ENCODE measurements at places on chromosomes 6 and 20. TPM values are rescaled to one million over a fixed set of nuclear protein-coding genes. Genes with fewer than 3 reads are reported as not detected.

CHRNA4 gene
- not detected for total RNA-seq

TMEM14A gene
- total RNA-seq, result 8.7 TPM

DNA sequence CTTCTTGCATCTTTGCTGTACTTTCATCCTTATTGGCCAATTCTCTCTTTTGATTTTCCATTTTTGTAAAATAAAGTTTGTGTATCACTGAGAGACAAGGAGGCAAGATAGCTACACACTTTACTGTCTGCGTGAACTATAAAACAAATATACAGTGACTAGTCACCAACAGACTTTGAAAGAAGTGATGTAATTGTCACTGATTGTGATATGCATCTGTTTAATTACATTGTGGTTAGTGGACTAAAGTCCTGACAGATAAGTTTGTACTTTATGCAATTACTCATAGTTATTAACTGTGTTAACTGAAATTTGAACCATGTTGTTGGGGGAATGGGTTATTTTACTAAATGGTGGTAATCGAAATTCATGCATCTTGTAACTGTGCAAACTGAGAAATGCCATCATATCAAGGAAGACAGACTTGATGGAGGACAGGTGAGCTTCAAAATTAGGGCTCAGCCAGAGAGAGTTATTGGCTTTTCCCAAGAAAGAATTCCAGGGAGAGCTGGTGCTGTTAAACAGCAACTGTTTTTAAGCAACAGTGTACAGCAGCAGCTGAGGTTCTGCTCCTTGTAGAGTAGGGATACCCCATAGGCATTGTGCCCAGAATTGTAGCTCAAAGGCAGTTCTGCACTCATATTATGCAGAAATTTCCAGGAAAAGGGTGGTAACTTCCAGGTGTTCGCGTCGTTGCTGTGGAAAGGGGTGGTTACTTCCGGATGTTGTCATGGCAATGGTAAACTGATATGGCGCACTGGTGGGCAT lies 62.9 kb downstream of the EFHC1 start:
- DNase-seq, result no peak

- DNase-seq, result no peak
Observed at GRCh38 chr6:168136001-168136400, 57.0 kb upstream of the FRMD1 start.

DNA sequence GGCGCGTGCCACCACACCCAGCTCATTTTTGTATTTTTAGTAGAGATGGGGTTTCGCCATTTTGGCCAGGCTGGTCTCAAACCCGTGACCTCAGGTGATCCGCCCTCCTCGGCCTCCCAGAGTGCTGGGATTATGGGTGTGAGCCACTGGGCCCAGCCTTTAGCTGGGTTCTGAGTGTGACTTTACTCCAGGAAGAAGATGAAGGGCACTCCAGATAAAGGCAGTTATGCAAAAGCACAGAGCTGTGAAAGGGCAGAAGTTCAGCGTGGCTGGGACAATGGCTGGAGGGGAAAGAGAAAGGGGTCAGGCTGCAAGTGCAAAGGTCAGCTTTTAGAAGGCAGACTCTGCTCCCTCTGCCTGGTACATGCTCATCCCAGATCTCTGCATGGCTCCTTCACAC lies 39.7 kb downstream of the MAP3K5 start:
- DNase-seq, result no peak

DNA sequence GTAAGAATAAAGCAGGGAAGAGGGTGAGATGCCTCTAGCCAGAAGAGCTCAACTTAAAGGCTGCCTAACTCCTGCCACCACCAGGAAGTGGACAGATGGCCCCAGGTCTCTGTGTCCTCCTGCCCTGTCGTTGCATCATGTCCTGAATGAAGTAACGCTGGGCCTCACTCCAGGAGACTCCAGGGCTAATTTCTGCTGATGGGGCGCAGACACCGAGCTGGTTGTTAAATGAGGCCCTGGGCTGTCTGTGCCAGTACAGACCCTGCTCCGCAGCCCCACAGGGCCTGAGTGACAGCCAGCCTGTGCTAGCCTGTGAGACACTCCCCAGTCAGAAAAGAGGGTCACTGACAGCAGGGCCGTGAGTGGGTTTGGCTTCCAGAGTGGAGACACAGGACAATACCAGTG lies 6.5 kb downstream of the IP6K3 start:
- DNase-seq, result no peak

- no peak for DNase-seq
Observed at GRCh38 chr20:5606350-5606749, 143.9 kb upstream of the SHLD1 start.

- DNase-seq, result no peak
Observed at GRCh38 chr20:62920039-62920645, 6.2 kb downstream of the DIDO1 start.

DNA sequence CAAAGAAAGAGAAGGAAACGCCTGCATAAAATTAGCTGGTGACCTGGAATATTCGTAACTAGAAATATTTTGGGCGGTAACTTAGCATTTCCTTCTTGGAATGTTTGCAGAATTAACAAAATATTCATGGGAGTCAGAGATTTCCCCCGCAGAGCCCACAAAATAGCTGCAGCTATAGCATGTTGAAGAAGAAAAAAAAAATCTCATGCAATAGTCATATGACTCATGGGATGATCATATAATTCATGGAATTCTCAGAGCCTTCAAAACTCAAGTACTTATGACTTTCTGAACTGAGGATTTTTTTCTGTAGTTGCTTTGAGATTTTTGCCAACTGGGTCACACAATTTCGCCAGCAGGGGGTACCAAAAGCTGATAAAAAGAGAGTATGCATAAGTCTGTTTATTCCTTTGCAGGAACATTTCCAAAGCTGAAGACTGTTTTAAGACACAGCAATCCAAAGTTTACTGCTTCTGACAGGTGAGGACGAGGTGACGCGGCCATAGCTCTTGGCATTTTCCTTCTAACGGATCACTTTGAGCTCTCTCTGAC lies 586.0 kb upstream of the CHD6 start:
- no peak for DNase-seq

- no peak for DNase-seq
Observed at GRCh38 chr6:37435373-37435772, 2.4 kb downstream of the CMTR1 start.

GRCh38 chr6:43941174-43941573 lies 171.2 kb downstream of the VEGFA start:
- DNase-seq, result no peak

DNA sequence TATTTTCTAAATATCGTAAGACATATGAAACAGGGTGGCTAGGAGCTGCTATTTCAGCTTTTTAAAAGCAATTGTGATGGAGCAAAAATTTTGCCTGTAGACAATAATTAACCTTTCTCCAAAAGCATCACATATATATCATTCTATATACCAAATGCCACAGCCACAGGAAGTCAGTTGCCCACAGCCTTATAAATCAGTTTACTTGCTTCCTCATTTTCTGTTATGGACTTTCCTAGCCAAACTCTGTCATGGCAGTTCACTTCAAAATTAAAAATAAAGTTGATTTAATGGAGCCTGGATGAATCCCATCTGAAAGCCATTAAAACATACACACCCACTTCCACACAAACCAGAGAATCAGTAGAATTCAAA lies 93.4 kb upstream of the NHSL1 start:
- no peak for DNase-seq

SIRPD gene
- not detected for total RNA-seq

DNA sequence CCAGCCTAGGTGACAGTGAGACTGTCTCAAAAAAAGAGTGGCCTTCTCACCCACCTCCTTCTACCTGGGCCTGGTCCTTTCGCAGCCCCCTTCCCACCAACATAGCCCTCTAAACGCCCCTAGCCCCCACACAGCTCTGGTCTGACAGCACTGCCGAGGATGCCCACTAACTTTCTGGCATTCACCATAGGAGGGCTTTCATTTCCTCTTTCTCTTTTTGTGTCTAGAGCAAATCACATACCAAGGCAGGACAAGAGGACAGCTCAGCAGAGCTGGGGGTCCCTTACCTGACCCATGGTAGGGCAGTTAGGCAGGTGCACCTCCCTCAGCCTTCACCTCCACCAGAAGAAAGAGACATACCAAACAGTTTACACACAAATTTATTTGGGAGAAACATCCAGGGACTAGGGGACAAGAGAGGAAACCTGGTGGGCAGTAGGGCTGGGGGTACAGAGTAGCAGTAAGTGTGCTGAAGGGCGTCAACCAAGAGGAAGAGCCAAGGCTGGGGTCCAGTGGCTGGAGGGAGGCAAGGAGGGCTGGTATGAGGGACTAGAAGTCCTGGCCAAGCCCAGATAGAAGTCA lies 4.5 kb downstream of the LY6G5C start:
- no peak for DNase-seq

GRCh38 chr6:40688214-40688761 lies 101.1 kb upstream of the LRFN2 start:
- DNase-seq, result no peak

APOBEC2 gene
- total RNA-seq, result not detected

DNA sequence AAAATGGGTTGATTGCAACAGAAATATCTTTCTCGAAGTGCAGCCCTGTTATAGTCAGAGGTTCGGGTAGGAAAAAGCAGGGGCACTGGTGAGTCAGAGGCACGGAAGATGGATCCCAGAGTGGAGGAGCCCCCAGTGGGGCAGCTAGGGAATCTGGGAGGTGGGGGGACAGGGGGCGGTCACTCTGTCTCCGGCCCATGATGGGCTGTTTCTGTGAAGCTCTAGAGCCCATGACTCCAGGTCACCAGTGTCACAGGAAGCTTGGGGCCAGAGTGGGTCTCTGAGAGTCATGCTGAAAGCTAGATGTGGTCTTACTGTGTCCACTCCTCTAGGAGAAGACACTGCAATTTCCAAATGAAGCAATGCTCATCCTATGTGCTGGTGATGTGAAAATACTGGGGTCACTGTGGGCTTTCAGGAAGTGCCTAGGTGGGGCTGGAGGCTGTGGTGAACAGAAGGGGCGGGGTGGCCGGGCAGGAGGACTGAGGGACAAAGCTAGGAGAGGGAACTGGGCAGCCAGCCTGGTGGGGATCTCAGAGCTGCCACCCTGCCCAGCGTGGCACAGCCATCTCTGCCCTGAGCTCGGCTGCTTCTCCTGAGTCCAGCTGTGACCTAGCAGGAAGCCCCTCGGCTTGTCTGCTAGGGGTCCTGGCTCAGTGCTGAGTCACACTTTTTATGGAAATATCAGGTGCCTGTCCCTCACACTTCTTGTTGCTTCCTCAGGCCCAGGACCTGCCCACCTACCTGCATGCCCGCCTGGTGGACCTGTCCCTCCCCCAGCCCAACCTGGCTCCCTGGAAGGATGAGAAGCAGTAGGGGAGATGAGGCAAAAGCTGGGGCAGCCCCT lies 54.2 kb downstream of the IRF4 start:
- no peak for DNase-seq

GRCh38 chr6:73965539-73966029 lies 269.6 kb downstream of the CD109 start:
- DNase-seq, result no peak

DNA sequence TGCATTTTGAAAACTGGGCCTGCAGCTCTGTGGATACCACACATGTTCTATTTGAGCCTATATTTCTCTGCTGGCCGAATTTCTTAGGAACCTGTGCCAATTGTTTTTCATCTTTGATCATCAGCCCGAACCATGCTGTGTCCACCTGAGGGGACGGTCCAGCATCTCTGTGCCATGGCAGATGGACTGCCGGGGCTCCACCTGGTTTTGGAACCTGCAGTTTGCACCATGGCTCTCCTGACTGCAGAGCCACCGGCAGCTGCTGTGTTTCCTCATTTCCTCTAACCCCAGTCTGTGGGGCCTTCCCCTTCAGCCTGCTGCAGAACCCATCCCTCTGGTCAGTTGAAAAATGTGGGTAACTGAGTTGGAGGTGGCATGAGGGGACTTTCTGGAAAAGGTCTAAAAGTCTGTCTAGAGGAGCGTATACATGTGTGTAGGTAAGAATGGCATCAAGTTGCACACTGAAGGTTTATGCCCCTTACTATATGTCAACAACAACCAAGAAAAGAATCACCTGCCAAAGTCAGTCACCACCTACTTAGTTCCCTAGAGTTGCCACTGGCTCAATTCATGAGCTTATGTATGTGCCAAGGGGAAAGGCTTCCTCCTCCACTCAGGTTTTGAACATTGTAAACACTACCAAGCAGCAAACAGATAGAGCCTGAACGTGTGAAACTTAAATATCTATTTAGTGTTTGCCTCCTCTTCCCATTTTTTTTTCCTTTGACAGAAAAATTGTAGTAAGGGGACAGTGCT lies 548.2 kb downstream of the PRKN start:
- DNase-seq, result no peak

FKBP5 gene
- total RNA-seq, result 53.3 TPM

DNA sequence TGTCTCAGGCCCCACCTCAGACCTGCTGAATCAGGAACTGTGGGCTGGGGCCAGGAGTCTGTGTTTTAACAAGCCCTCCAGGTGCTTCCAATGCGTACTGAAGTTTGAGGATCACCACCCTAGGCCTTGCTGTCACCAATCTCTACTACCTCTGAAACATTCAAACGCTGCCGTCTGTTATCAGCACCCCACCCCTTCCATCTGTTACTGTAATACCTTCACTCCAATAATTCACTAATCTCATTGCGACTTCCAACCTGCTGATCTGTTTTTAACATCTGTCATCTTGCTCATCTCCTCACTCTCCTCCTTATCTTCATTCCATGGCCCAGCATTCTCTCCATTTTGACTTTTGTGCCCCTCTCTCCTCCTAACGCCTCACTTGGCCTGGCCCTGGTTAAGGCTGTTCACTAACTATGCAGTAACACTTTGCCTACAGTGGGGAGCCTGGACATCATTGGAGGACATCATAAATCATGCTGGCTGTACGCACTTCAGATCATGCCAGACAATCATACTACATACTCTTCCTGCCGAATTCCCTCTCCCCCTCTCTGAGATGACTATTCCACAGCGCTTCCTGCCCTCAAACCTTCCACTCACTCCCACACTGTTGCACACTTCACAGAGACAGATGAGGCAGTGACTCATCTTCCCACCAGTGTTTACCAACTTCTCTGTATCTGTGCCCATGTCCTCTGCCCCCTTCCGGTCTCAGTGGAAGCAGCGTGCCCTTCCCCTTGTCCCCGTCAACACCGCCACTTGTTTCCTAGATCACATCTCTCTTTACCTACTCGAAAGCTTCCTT lies 3.0 kb upstream of the GUCA1B start:
- no peak for DNase-seq

VEGFA gene
- 5.6 TPM for total RNA-seq

BCAS4 gene
- total RNA-seq, result 8.5 TPM

LY6G5C gene
- total RNA-seq, result 4.6 TPM
